ENCODE measurements at places on chromosomes 3 and 15.

DNA sequence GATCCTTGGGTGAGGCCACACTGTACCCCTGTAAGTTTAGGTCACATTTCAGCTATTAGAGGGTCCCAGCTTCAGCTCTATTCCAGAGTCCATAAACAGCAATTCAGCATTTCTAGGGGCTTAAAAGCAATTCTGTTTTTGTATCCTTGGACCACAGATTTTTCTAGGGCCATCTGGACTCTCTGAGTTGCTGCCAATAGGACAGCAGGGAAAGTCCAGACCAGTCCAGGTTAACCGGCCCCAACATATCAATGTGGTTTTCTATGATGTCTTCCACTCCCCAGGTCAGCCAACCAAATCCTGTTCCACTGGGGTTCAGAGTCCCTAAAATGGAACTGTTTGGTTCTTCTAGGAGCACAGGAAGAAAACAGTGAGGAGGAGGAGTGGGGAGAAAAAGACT lies 40.0 kb downstream of the TYRO3 start:
- peak; percentile 46 for DNase-seq

DNA sequence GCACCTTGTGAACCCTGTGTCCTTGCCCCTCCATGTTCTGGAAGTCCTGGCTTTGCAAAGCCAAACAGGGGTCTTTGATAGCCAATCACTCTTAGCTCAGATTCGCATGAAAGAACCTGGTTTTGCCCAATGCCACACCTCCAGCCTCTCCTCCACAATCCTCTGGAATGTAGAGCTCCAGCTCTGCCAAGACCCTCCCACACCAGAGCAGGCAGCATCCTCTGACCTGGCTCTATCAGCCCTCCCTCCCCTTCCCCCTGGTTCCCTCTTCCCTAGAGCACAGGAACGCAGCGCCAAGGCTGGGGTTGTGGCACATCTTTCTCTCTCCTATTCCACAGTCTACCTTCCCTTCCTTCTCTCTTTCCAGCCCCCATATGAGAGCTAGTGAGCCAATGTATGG lies 133.3 kb downstream of the RPLP1 start:
- no peak for DNase-seq

- DNase-seq = peak; percentile 20
These were observed at the start of gene ZNF770 for GRCh38 chr15:34988027-34988902. ZNF770 (minus strand) TSS chr15:34988287; CDS start chr15:34983434, 4,853 bp downstream.

DNA sequence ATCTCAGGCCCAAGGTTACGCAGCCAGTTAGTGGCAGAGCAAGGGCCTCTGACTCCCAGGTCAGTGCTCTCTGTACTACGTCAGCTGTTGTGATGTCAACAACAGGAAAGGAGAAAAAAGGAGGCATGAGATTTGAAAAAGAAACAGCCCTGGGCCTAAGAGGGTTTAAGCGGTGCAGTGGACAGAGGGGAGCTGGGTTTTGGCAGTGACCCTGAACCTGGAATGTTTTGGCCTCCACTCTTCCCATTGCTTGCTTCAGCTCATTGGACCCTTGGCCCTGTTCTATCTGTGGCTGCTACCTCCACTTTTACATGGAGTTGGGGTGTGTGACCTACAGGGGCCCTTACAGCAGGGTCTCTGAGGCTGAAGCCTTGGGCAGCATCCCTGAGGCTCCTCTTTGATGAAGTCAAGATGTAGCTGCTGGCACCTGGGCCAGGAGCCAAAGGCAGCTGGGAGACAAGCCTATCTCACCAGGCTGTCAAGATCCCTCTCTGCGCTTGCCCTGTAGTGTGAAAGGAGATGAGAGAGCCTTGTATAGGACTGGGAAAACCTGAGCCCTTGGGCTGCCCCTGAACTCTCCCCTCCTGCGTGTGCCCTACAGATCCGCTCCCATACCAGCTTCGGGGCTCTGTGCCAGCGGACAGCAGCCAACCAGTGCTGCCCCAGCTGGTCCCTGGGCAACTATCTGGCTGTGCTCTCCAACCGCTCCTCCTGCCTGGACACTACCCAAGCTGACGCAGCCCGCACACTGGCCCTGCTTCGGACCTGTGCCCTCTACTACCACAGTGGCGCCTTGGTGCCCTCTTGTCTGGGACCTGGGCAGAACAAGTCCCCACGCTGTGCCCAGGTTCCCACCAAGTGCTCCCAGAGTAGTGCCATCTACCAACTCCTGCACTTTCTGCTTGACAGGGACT lies 8.7 kb downstream of the DISP2 start:
- peak; percentile 45 for DNase-seq

DNA sequence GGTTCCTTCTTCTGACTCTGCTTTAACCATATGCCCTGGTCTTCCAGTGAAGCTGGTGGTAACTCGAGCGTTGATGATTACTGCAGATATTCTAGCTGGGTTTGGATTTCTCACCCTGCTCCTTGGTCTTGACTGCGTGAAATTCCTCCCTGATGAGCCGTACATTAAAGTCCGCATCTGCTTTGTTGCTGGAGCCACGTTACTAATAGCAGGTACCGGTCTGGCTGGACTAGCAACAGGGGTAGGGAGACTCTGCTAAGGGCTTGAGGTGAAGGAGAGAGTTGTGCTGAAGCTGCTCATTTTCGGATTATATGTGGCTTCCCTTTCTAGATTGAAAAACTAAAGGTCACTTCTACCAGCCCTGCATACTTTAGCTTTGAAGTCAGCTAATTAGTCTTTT lies 16.8 kb downstream of the CLDN16 start:
- no peak for DNase-seq

DNA sequence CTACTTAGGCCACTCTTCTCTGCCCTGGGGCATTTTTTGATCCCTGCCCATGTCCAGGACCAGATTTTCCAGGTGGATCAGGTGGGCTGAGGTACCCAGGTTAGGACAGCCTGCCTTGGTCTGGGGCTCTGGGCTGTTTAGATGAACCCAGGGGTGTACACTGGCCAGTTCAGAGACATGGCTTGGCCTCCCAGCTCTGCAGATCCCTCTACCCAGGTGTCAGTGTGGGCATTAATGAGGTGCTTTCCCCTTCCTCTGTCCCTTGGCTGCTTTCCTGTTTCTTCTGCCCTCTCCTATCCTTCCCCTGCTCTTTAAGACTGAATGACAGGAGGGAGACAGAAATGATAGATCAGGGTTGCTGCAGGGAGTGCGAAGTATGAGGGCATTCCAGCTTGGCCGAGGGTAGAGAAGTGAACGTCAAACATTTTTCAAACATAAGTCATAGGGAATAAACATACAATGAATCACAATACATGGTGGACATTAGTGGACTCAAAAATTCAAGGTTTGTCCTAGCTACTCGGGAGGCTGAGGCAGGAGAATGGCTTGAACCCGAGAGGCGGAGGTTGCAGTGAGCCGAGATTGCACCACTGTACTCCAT lies 30.5 kb downstream of the RTP1 start:
- no peak for DNase-seq

GRCh38 chr15:96028620-96029019 lies 301.9 kb upstream of the NR2F2 start:
- DNase-seq = no peak

GRCh38 chr15:64635499-64636495 lies 139.6 kb downstream of the RBPMS2 start:
- no peak for DNase-seq

DNA sequence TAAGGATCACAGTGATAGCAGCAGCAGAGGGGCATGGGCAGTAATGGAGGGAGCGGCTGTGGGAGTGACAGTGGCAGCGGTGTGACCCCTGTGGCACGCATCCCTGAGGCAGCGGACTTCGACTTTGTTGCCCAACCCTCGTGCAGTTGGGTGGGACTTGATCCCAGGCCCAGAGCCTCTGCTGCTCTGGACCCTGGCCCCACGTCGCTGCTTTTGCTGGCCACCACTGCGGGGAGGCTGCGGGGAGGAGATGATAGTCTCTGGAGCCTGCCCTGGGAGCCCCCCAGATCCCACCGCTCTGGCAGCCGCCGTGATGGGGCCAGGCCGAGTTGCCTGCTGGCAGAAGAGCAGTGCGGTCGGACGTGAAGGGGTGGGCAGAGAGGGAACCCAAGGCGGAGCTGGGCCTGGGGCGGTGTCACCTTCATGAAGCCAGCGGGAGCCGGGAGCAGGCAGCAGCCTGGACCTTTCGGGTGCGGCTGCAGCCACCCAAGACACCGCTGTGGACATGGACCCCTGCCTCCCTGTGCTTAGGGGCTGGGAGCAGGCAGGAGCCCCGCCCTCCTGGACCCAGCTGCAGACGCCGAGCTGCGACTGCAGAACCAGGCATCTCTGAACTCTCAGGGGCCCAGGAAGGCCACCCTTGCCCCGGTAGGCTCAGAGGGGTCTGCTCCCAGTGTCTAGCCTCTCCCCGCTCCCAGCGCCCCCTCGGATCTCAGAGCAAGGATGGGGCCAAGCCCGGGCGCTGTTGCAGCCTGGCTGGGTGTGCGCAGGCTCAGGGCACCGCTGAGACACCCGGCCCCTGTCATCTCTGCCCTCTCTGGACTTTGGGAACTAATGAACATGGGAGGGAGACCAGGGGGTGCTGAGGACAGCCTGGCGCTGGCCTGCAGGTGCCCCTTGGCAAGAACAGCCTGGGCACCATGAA lies 38.3 kb downstream of the COMMD2 start:
- DNase-seq = no peak
